ENCODE measurements at places on chromosomes 7 and 10. TPM values are rescaled to one million over a fixed set of nuclear protein-coding genes. Genes with fewer than 3 reads are reported as not detected.

PTPN12 gene
- total RNA-seq, result 338 TPM

CNTNAP2 gene
- total RNA-seq, result 0.43 TPM

TMEM176A gene
- 33.1 TPM for total RNA-seq

ASZ1 gene
- total RNA-seq, result 0.06 TPM

DLX6 gene
- not detected for total RNA-seq

GRCh38 chr10:86899670-86900276 is 57.6 kb downstream of the MMRN2 start:
- no peak overlapping the region for H3K27ac ChIP-seq
- DNase-seq, result peak; percentile 83
- H3K27me3 ChIP-seq, result no peaks in the 10 kb centered on the region
- H3K36me3 ChIP-seq, result no peaks in the 10 kb centered on the region

DNA sequence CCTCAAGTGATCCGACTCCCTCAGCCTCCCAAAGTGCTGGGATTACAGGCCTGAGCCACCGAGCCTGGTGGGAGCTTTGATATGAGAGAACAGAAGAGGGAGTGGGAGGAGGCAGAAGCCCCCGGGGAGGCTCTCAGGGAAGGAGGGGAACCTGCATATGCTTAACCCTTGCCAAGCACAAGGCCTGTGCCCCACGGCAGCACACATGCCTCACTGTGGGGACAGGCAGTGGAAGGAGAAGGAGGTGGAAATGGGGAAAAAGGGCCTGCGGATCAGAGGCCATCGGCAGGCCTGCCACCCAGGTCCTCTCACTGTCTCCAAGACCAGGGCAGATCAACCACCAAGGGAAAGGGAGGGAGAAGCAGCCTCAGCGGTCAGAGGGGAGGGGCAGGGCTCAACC is 7.2 kb upstream of the GRID1 start:
- H3K36me3 ChIP-seq, result no peaks in the 10 kb centered on the region
- H3K27ac ChIP-seq, result no peak overlapping the region
- H3K27me3 ChIP-seq, result peaks cover 50% of the 10 kb centered on the region
- no peaks in the 10 kb centered on the region for H3K4me1 ChIP-seq
- DNase-seq, result no peak

- DNase-seq, result no peak
- H3K4me3 ChIP-seq, result no peak overlapping the region
- H3K36me3 ChIP-seq, result no peaks in the 10 kb centered on the region
- no peaks in the 10 kb centered on the region for H3K27me3 ChIP-seq
Measured at GRCh38 chr7:80183900-80184685, 49.5 kb downstream of the GNAI1 start.

DNA sequence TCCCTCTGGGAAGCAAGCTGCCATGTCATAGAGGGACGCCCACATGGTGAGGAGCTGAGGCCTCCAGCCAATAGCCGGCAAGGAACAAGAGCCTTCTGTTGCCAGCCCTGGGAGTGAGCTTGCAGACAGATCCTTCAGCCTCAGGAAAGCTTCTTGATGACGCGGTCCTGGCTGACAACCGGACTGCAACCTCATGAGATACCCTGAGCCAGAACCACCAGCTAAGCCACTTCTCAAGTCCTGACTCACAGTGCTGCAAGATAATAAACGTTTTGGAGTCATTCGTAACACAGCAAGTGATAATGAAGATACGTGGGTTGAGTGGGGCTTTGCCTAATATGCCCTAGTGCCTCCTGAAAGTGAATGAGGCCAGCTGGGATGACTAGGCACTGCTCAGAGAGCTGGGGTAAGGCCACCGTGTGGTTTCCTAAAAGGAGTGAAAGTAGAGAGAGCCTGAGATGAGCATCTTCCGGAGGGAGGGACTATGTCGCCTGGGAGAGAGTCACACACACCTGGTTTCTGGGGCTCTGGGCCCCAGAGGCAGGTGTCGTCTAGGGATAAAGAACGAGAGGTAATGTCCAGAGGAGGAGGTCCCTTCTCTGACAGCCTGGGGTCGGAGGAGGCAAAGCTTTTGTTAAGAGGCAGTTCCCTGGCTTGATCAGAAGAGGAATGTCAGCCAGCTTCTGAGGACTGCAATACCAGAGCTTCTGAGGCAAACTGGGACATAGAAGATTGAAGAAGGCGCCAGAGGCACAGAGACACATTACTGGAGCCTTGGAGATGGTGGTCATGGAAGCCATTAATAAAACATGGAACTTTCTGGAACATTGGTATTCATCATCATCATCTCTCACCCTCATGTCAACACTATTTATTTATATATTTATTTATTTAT is 53.6 kb downstream of the PYROXD2 start:
- H3K4me3 ChIP-seq, result no peak overlapping the region
- H3K27me3 ChIP-seq, result no peaks in the 10 kb centered on the region
- peaks cover 7% of the 10 kb centered on the region for H3K4me1 ChIP-seq

DNA sequence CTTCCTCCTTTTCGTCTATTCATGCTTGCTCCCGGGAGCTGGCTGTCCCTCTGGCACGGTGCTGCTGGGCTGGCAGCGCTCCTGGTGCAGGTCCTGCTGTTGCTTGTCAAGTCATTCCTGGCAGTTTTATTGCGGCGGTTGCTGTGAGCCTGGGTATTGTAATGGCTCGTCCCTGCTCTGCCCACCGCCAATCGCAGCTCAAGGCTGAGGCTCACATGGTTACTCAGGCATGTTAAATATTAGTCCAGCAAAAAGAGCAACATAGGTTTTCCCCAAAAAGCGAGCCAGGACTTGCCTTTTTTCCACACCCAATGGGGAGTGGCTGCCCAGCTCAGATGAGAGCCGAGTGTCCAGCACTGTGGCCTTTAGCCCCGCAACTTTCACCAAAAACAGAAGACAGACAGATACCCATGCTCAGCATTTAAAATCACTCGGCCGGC is 492.9 kb upstream of the FOXK1 start:
- no peaks in the 10 kb centered on the region for H3K27me3 ChIP-seq
- peaks cover 3% of the 10 kb centered on the region for H3K36me3 ChIP-seq
- peaks cover 11% of the 10 kb centered on the region for H3K4me1 ChIP-seq
- H3K4me3 ChIP-seq, result no peak overlapping the region

Data from lung (tissue), 17 donors.